ENCODE measurements at places on chromosomes 7 and 10.

DNA sequence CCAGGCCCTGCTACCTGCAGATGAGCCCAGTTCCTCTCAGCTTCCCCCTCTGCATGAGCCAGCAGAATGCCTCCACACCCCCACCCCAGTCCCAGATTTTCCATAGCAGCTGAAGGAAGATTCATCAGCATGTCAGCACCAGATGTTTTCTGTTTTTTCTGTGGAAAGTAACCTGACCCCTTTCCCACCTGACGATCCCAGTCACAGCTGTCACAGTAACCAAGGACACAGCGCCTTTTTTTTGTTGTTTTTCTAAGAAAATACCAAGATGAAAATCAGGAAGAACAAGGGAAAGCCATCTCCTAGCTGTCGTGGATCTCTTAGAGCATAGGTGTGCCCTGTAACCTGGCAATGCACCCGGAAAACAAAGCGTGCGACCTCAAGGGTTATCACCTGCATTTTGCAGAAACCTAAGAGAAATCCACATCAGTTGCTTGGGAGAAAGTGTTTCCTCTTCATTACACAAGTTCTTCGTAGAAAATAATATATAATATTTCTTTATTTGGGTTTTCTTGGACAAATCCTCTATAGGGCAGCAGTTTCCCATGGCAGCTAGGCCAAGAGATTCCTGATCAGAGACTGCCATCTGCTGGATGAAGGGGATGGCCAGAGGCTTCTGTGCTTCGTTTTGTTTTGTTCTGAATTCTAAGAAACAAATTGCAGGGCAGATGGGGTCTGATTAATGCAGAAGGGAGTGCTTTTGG is 401.9 kb downstream of the TNS3 start:
- DNase-seq: no peak

DNA sequence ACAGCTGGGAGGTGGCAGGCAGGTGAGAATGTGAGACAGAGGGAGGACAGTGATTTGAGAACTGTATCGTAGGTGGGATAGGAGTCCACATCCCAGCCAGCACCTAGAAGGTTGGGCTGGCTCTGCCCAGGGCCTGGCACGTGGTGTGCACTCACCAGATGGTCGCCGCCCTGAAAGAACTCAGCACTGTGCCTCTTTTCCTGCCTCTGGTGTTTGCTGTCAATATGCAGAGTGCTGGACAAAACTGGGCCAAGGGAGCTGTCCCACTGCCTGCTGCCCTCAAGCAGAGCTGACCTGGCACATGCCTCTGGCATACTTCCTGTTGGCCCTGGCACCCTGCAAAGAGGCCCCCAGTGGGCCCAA is 36.8 kb downstream of the CHST3 start:
- no peak for DNase-seq

- no peak for DNase-seq
These were observed 9.0 kb downstream of the MTURN start for GRCh38 chr7:30143748-30144251.

- DNase-seq: no peak
These were observed 6.4 kb upstream of the ZNF716 start for GRCh38 chr7:57443567-57443966.

- no peak for DNase-seq
These were observed 76.7 kb downstream of the SKAP2 start for GRCh38 chr7:26787701-26788100.

DNA sequence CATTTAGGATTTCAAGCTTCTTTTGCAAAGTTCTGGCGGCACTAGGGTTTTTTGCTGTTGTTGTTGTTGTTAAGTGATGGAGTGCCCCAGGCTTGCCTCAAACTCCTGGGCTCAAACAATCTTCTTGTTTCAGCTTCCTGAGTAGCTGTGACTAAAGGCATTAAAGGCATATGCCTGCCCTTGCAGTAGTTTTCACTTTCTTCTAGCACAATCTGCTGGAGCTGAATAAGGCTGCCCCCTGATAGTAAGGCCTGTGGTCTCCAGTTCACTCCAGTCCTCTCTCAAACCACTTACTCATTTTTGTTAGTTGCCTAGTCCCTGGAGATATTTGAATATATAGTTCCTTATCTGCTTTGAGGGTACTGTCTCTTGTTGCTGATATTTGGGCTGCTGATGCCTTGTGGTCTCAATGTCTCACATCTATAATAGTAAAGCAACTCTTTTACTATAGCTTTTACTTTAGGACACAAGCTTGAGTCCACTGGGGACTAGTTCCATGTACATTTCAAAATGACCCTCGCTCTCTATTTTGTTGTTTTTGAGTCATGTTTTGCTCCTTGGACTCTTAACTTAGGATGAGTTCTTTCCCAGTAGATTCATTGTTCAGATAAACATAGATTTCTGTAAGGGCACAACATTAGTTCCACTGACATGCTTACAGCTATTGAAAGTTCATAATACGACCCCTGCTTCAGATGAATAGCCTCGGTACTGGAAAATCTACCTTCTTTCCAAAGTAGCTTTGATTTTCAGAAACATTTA is 25.5 kb downstream of the PHF14 start:
- DNase-seq: no peak

GRCh38 chr10:6918305-6918704 is 338.2 kb upstream of the PRKCQ start:
- peak; percentile 40 for DNase-seq
